ENCODE measurements at places on chromosomes 4 and X.

DNA sequence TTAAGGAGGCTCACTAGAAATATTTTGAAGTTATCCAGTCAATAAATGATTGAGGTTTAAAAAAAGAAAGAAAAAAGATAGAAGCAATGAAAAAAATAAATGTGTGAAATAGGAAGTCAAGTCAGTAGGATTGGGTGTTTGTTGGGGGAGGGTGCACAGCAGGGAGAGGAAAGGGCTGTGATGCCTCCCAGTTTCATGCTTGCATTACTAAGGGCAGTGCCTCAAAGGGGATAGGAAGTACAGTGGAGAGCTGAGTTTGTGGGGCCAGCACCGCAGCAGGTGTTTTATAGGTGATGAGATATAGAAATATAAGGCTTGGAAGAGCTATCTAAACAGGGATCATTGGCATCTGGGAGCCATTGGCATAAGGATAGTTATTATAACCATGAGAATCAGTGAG lies 919.2 kb downstream of the STIM2 start:
- no peak for DNase-seq

DNA sequence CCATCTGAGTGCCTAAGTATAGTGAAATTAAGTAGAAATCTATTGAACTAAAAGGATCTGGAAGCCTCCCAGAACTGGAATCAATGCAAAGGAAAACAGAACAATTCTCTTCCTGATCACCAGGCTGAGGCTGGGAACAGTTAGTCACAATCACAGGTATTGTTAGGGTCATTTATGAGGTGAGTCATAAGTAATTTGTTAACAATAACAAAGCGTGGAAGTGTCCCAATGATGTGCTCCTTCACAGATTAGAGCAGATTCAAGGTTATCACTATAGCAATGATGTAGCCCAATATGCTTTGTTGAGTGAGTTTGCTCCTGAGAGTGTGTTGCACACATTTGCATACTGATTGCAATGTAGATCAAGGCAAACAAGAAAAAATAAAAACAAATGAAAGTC lies 228.1 kb downstream of the ZNF674 start:
- no peak for DNase-seq

DNA sequence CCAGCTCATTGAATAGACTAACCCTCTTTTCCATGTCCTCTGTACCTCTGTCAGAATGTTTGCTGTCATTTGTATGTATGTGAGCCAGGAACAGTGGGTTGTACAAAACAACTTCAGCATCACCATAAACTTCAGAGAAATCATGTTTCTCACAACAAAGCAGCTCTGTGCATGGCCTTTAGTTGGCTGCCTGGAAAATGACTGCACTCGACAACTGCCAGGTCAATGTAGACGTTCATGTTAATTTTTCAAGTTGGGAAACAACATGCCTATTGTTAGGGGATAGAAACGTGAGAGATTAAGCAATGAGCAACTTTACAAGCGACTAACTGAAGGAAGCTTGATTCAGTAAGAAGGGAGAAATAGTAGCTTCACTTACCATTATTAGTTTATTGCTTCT lies 17.9 kb upstream of the CXCL11 start:
- no peak for DNase-seq

- DNase-seq = no peak
Measured at GRCh38 chr4:168769837-168770236, 240.2 kb downstream of the CBR4 start.

DNA sequence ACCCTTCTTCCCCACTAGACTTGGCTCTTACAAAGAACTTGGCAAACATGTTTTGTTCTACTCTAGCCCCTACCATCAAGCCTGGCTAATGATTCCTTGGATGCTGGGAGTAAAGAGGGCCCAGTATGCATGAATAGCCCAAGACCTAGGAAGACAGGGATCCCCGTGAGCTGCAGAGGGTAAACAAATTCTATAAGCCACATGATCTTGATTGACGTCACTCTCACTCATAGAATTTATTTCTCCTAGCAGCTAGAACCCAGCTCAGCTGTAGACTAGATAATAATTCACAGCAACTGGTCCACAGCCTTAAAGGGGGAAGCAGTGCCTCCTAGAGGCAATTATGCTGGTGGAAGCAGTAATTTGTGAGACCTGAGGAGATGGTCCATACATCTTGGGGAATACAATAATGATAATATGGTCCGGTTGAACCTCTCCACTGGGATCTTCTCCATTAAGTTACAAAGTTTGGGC lies 16.1 kb upstream of the USO1 start:
- DNase-seq = no peak

DNA sequence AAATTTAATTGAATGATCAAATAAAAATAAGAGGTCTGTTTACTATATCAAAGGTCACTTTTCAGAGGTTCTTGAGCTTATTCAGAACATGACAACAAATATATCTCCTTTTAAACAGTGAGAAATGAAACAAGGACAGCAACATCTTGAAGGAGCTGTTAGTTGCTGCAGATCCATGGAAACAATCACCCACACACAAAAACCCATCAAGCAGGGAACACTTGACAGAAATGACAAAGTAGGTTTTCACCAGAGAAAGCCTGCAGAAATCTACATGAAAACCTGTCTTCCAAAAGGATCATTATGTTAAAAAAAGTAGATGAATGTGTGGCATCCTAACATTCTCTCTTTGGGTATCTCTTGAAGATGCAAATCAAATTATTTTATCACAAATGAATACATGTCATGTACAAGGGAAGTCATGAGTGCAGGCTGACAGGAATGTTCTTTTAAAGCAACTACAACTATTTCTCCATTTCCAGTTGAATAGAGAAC lies 203.0 kb downstream of the GRIA2 start:
- no peak for DNase-seq

DNA sequence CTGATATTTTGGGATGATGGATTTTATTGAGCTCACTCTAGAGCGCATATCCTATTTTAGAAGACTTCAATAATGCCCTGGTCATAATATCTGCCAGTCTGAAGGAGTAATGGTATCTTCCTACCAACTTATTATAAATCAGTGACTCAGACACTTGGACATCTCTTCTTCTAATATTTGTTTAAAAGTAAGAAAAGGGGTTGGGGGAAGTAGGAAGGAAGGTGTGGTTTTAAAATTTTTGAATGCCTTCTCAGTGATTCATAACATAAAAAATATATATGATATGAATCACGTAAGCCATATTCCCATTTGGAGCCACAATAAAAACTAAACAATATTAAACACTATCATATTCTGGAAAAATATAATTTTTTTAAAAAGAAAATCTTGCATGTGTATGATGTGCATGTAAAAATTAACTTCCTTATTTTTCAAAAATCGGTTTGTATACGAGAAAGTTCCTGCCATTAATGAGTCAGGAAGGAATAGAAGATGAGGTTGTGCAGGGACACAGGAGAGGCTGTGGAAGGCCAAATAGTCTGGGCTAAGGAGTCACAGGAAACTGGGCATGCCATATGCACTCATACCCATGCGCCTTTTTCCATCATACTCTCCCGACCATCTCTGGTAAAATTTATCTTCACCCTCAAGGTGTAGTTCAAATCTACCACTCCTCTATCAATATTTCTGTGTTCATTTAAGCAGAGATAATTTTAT lies 286.5 kb downstream of the EPHA5 start:
- DNase-seq = no peak

DNA sequence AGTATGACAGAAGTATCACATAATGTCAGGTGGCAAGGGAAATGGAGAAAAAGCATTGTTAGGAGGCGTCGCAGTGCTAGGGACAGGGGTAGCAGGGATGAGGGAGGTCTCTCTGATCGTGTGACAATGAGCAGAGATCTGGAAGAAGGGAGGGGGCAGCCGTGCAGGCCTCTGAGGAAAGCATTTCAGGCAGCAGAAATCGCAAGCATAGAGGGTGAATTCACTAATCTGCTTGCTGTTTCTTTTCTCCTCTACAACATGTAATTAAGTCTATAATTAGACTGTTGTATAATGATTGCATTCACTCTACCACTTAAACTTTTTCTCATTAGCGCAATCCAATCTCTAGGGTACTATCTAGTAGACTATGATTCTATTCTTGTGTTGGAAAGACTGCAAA lies 9.1 kb downstream of the CYP4V2 start:
- DNase-seq = no peak

GRCh38 chrX:37921758-37922157 lies 74.4 kb upstream of the DYNLT3 start:
- no peak for DNase-seq

GRCh38 chr4:42655269-42655637 lies 1.7 kb downstream of the ATP8A1 start:
- DNase-seq = no peak

DNA sequence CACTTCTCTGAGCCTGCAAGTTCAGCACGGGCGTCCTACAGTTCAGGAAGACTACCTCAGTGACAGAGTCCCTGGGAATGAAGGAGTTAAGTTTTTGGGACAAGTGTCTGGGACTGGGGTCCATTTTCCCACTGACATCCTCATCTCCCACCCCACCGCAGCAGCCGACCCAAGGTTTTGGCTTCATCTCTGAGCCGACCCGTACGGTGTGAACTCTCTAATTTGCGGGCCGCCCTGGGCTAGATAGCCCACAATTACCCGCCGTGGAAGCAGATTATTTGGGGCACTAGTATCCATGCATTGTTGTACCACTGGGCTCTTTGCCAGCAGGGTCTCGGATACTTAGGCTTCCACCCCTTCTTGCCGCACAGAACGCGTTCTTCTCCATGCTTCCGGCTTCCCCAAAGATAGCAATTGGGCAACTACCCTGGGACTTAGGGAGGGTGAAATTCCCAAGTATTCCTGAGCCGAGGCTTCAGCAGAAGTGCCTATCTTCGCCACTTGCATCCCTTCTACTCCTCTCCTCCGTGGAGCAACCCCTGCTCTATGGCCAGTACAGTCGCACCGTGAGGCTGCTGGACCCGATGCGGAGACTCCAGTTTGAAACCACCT lies 2.4 kb downstream of the IL1RAPL2 start:
- no peak for DNase-seq

GRCh38 chrX:106619797-106620196 lies 8.0 kb downstream of the RADX start:
- DNase-seq = no peak

DNA sequence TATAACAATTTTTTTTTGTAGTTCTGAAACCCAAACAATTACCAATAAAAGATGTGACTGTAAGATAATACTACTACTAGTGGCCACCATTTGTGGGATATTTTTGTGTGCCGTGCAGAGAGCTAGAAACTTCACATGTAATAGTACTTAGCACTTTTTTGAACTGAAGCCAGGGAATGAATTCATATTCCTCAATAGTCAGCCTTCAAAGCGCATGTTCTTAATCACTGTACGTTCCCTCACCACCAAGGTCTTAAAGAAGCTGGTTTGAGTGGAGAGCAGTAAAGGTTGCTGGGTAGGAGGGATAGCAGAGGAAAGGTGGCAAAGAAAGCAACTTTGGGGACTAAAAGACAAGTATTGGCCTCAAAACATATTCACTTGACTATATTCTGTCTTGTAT lies 9.6 kb upstream of the RUFY3 start:
- no peak for DNase-seq

- DNase-seq = no peak
Measured at GRCh38 chrX:10569946-10570345, 50.4 kb downstream of the MID1 start.

DNA sequence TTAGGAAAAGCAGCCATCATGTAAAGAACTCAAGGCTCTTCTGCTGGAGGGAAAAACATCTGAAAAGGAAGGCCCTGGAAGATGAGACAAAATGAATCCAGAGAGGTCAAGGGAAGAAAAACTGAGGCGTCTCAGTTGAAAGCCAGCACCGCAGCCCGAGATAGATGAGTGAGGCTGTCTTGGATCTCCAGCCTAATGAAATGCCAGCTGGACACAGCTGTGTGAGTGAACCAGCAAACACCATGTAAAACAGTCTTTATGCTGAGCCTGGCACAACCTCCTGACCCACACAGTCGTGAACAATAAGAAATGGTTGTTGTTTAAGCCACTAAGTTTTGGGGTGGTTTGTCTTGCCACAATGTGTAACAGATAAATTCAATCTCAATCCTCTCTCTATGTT lies 48.6 kb upstream of the RASL11B start:
- no peak for DNase-seq

DNA sequence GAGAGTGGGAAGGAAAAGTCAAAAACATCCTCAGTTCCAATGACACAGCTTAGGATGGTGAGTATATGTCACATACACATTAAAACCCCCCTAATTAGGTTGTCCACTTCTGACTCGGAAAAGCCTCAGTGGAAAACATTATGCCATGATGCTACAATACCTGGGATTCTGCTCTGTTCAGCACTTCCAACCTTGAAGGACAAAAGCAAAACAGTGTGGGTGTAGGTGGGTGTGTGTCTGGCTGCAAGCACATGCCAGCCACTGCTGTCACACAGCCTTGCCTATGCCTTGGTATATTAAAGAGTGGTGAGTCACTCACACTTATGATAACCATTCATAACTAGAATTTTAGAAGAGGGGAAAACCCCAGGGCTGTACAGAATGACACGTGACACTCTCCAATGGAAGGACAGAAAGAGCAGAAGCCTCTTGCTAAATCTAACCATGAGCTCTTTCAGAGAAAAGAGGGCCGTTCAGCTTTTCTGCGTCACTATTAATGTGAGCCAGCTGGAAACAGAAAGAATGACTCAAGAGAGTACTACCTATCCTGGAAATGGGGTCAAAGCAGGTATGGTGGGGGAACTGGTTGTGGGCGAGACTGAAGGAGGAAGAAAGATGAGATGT lies 159.6 kb downstream of the TET2 start:
- no peak for DNase-seq

GRCh38 chrX:23118890-23119527 lies 119.2 kb downstream of the DDX53 start:
- DNase-seq = no peak

DNA sequence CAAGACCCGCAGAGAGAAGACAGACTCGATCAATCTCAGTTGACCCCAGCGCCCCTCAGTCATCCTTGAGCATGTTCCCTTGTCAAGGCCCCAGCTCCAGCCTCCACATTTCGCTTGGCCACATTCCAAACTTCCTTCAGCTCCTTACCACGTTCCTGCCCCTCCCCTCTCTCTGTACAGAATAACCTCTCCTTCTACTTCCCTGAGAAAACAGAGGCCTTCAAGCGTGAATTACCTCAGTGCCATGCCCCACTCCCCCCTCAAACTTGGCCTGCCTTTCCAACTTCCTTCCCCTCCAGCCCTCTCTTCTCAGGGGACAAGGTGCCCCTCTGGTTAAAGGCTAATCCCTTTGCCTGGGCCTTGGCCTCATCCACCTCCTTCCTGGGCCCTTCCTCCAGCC lies 3.2 kb upstream of the RIPPLY1 start:
- DNase-seq = no peak

DNA sequence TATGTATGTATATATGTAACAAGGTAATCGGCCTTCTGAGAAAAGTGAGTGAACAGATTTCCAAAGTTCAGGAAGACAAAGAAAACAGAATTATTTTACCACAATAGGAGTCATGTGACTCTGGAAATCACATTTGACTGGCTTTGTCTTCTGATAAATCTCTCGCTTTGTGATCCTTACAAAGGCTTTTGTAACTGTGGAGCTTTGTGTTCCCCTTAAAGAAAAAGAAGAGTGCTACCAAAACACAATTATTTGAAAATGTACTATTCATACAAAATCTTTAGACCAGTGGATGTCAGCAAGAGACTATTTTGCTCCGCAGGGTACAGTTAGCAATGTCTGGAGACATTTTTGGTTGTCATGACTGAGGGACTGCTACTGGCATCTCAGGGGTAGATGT lies 238.8 kb downstream of the LDB2 start:
- no peak for DNase-seq

Measured in stimulated activated CD8-positive, alpha-beta memory T cell treated with anti-CD3 and anti-CD28 coated beads, Interleukin-4, amount 100 ng/mL, for 1 hour (primary cell).